ENCODE measurements at places on chromosomes 5 and 9.

- no peak for DNase-seq
Observed at GRCh38 chr5:107370396-107370968, 300.3 kb downstream of the EFNA5 start.

DNA sequence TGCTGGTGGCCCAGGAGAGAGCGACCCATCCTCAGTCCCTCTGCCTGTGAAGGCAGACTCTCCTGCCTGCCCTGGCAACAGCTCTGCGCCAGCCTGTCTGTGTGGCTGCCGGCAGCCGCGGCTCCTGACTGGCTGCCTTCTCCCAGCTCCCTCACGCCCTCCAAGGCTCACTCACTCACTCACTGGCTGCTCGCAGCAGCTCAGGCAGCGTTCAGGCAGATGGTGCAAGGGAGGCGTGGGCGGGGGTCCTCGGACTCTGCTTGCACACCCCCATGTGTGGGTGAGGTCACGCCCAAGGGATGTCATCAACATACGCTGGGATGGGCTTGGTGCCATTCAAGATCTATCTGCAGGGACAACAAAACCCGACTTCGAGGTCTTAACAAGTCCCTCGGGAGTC, 66.7 kb downstream of the DAB2IP start:
- no peak for DNase-seq

DNA sequence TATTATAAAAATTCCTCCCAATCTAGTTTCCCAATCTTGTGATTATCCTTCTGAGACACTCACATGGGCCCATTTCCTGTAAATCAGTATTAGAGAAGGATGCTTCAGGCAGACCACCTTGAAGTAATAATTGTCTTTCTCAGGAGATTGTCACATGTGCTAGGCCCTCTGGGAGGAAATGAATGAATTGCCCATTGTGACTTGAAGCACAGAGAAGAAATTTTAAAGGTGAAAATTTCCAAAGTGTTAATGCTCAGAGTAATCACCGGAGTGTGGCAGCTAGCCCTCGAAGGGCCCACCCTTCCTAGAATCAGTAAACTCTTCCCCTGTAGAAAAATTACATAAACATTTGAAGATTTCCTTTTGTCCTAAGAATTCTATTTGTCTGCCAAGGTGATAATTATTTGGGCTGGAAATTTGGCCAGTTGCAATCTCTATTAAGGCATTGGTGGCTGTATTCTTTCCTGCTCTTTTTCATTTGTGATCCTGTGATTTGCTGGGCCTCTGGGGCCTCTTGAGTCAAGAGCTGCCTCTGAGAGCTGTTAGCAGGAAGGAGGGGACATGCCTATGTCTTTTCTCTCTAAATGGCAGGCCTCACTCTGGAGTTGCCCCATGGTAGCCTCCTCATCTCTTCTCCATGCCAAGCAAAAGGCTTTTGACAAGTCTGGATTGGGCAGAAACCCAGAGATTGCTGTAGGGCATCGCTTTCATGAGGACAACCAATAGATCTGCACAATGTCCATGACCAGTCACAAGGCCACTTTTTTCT, 371.5 kb upstream of the ACTBL2 start:
- DNase-seq, result no peak

DNA sequence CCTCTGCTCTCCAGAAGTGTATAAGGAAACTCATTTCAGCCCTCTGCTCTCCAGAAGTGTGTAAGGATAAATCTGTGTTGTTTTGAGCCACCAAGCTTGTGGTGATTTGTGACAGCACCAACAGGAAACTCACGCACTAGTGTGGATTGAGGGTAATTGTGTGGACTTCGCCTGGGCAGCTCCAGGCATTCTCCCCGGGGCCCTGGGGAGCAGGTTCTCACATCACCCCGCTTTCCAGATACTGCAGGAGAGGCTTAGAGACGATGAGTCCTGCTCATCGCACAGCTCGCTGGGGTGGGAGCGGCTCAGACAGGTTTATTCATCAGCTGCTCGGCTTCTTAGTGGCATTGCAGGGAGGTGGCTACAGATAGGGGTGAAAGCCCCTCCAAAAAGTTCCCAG, 38.4 kb upstream of the RNF130 start:
- DNase-seq, result no peak

- DNase-seq, result no peak
Observed at GRCh38 chr5:53052499-53052898, 57.1 kb downstream of the MOCS2 start.

GRCh38 chr5:14146725-14147124, 3.6 kb downstream of the TRIO start:
- DNase-seq, result no peak

GRCh38 chr9:70438341-70438928, 24.0 kb upstream of the KLF9 start:
- DNase-seq, result no peak

DNA sequence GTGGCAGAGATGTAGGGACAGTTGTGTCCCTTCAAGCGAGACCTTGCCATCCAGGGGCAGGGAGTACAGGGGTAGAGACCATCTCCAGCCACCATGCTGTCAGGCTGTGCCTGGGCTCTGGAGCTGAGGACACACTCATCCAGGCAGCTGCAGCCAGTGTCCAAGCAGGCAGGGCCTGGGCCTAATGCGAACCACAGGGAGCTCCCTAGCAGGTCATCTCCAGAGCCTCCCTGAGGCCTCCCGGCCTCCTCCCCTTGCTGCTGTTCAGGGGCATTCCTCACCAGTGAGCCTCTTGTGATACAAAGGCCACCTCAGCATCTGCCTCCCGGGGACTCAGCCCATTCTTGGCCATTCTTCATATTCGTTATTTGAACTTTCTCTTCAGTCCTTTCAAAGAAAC, 35.0 kb downstream of the TPPP start:
- no peak for DNase-seq

DNA sequence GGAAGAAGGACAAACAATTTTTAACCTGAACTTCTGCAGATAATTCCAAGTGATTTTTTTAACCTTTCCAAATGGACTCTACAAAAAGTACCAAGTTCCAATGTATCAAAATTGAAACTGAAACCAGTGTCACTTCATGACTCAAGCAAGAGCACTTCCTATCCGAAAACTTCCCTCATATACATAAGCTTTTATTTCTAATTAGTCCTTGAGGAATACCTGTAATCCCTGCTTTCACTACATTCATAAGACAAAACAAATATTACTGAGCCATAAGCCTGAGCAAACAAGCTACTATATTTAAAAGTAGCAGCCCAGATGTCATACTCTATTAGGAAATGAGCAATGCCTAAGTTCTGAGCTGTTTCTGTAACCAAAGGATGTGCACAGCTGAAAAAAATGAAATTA, 224.4 kb downstream of the EBF1 start:
- no peak for DNase-seq

DNA sequence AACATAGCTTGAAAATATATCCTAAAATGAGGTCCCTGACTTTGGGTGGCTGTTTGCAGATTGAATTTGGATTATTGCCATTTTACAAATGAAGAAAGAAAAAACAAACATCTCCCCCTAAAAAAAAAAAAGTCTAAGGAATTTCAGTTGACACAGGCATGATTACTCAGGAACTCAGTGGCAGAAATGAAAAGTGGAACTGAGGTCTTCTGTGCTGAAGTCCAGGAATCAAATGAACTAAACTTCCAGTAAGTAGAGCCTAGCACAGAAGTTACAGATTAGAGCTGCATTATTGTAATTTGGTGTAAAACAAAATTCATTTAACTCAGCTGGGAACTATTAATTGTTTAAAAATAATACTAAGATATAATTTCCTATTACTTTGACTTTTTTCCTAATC, 26.7 kb downstream of the FAM170A start:
- no peak for DNase-seq

GRCh38 chr5:146027751-146028150, 77.6 kb downstream of the PLAC8L1 start:
- DNase-seq, result no peak

DNA sequence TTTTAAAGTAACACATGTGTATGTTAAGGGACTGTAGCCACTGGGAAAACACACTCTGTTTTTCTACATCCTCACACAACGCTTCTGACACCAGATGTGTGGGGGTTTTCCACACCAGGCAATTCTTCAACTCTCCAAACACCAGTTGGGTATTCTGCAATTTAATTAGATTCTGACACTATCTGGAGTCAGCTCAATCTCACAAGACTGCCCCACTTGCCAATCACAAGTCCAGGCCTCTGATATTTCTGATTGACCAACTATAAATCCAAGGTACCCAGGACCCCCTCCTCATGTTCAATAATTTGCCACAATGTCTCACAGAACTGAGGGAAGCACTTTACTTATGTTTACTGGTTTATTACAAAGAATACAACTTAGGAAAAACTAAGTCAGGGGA, 60.5 kb upstream of the CTXN3 start:
- no peak for DNase-seq

DNA sequence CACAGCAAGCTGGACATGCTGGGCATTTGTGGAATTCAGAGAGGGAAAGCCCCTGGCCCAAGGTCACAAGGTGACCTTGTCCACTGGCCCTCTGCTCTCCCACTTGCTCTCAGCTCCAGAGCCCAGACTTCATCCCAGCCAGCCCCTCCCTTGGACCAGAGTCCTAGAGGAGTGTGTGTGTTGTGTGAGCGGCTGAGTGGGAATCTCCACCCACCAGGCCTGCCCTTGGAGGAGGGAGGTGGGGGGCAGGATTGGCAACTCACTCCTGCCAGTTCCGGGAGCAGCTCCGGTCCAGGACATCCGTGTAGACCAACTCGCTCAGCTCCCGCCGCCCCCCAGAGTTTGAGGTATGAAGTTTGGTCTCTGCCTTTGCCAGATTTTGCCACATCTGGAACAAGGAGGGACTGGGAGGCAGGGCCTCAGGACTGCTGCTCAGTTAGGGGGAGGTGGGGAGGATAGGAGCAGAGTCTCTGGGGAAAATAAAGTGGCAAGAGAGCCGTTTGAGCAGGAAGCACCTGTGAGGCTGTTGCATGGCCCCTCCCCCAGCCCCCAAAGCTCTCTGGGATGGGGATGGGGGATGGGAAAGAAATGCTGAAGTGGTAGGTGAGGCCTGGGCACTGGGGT, 1.4 kb downstream of the MZB1 start:
- no peak for DNase-seq

DNA sequence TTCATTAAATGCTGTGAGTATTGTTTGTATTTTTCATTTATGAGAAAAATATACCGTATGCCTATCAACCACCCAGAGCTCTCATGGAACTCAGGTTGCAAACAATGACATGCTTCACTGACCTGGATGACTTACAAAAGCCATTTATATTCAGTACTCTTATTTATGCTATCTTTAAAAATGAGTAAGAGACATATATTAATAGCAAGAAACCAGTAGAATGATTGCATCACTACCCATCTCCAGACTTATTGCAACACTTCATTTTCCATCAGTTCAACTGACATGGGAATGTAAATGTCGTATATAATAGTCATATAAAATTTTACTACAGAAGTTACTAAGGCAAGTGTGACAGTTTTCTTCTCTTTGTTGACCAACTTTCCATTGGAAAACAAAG, 69.1 kb downstream of the OTP start:
- DNase-seq, result no peak

DNA sequence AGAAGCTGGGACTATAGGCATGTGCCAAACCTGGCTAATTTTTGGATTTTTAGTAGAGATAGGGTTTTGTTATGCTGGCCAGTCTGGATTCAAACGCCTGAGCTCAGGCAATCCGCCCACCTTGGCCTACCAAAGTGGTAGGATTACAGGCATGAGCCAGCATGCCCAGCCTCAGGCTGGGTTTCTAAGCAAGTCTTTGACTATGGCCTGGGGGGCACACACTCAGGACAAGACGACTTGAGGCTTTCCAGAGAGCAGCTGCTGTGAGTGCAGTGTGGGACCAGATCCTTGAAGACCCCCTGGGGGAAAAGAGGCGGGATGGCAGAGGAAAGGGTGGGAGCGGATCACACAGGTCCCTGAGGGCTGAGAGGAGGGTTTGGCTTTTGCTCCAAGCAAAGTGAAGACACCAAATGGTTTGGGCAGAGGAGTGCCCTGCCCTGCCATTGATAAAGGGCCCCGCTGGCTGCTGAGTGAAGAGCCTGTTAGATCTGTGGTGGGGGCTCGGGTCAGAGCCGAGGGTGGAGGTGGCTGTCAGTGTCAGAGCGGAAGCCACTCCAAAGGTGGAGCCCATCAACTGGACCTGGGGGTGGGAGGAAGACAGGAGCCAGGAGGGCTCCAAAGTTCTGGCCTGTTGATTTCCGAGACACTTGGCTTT, 46.8 kb upstream of the FUBP3 start:
- DNase-seq, result no peak

GRCh38 chr5:173324115-173325001, 3.9 kb downstream of the STC2 start:
- DNase-seq, result no peak
